CD4-positive, alpha-beta T cell treated with Interleukin-4 for 1 hour (primary cell): ENCODE measurements at places on chromosomes 5 and 9.
A peak's percentile ranks its signal among the peaks of the same experiment; 100 is the strongest.

DNA sequence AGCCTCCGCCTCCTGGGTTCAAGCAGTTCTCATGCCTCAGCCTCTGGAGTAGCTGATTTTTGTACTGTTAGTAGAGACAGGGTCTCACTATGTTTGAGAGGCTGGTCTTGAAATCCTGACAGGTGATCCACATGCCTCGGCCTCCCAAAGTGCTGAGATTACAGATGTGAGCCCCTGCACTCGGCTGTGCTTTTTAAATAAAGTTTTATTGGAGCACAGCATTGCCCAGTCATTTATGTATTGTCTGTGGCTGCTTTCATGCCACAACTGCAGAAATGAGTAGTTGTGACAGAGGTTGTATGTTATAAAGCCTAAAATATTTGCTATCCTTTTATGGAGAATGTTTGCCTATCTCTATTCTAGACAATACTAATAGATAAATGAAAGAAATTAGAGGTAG is 169.2 kb downstream of the AOPEP start:
- no peak for DNase-seq

GRCh38 chr9:137044037-137044436 is 1.9 kb downstream of the NPDC1 start:
- no peak for DNase-seq

- no peak for DNase-seq
These were observed 25.5 kb downstream of the PITX1 start for GRCh38 chr5:135008556-135008955.

- DNase-seq, result no peak
These were observed 29.8 kb upstream of the VCAN start for GRCh38 chr5:83441747-83442146.

- no peak for DNase-seq
These were observed 198.7 kb downstream of the GNA14 start for GRCh38 chr9:77449240-77450084.

DNA sequence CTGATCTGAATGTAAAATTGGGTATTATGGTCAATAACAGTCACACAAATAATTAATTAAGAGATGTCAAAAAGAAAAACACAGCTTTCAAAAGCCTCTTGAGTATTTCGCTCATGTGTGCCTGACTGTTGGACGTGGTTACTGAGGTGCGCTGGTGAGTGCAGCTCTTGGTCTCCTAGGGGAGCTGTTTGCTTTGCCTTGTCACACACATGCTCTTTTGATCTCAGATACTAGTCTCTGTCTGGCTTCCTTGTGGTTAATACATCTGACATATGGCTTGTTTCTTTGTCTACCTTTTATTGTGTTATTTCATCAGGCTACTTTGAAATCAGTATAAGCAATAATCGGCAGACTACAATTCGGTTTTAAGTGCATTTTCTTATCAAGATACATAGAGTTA is 51.5 kb downstream of the PCSK1 start:
- DNase-seq, result no peak

- DNase-seq, result no peak
These were observed 239.2 kb downstream of the EFNA5 start for GRCh38 chr5:107431536-107431935.

- DNase-seq, result peak; percentile 73
These were observed 58.1 kb downstream of the RFX3 start for GRCh38 chr9:3467593-3468219.

- peak; percentile 3 for DNase-seq
These were observed 1231.1 kb upstream of the ACO1 start for GRCh38 chr9:31153250-31153840.

DNA sequence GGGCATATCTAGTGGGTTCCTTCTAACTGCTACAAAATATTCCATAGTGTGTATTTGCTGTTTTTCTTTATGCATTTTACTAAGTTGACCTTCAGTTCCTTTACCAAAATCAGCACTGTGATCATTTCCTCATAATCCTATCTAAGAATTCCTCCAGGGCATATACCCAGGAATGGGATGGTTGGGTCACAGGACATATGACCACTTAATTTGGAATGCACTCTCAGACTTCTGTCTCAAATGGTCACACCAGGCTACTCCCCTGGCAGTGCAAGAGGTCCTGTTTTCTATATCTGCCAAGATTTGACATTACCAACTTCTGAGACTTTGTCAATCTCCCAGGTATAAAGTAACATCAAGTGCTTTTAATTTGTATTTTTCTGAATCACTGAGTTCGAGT is 63.9 kb downstream of the ADAMTS12 start:
- no peak for DNase-seq

- no peak for DNase-seq
These were observed 26.3 kb downstream of the REEP5 start for GRCh38 chr5:112895682-112896081.

DNA sequence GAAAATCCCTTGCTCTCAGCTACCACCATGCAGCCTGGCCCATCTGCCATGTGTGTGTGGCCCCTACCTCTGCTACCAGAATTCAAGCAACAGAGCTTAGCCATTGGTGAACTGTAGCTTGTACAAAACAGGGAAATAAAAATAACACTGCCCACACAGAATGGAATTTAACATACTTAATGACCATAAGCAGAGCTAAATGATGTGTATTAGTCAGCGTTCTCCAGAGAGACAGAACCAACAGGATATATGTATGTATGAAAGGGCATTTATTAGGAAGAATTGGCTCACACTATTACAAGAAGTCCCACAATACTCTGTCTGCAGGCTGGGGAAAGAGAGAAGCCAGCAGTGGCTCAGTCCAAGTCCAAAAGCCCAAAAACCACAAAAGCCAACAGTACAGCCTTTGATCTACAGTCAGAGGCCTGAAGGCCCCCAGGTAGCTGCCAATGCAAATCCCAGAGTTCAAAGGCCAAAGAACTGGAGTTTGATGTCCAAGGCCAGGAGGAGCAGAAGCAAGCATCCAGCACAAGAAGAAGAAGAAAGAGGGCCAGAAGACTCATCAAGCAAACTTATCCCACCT is 318.8 kb downstream of the DNAH5 start:
- no peak for DNase-seq

DNA sequence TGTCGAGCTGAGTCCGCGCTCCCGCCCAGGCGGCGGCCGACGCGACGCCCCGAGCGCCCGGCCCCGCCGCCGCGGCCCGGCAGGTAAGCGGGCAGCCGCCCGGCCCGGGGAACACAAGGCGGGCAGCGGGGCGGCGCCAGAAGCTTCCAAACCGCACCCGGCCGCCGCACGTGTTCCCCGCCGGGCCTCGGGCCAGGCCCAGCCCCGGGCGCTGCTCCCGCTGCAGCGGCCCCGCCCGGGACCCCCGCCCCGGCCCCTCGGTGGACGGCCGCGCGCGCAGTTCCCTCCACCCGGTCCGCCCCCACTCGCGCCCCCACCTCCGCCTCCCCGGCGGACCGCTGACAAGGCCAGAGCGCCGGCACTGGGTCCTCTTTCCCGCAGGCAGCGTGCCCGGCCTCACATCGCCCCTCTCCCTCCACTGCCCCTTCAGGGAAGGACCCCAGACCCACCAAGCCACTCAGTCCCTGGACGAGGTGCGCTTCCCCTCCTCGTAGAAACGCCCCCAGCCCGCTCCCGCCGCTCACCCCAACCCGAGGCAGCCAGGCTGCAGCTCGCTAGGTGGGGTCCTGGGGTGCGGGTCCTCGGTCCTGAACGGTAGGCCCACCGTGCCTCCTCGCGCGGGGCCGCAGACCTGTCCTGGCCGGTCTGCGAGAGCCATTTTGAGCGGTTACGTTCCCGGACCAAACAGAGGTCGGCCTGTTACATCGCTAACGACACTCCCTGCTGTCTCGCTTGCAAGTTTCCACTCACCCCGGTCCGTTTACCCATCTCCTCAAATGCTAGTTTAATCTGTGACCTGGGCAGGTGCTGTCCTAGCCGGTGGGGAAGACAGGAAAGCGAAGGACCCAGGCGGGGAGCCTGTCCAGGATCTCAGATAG is 475 bp downstream of the WDR5 start:
- DNase-seq, result no peak

GRCh38 chr5:173035904-173036707 is 20.0 kb upstream of the CREBRF start:
- peak; percentile 40 for DNase-seq

GRCh38 chr9:4739587-4740387 is 1.2 kb downstream of the AK3 start:
- no peak for DNase-seq

GRCh38 chr5:33465120-33465519 is 24.4 kb downstream of the TARS1 start:
- no peak for DNase-seq

- DNase-seq, result no peak
These were observed 647.8 kb downstream of the TAF11L14 start for GRCh38 chr5:18281947-18282581.

DNA sequence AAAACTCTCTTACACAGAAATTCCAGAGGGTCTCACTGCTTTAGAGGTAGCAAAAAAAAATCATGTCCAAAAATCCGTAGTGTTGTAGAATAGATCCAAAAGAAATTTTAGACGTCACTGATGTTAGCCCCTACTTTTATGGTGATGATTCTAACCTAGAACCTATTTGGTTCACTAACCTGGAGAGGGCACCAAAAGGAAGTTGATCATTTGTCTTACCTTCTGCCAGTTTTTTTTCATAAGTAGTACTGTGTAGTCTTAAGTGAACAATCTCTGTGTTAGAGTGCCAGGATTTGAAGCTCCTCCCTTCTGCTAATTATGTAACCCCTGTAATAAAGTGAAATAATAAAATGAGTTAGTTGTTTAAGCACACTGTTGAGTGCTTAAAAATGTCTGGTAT is 215.2 kb downstream of the SMARCA2 start:
- DNase-seq, result no peak

DNA sequence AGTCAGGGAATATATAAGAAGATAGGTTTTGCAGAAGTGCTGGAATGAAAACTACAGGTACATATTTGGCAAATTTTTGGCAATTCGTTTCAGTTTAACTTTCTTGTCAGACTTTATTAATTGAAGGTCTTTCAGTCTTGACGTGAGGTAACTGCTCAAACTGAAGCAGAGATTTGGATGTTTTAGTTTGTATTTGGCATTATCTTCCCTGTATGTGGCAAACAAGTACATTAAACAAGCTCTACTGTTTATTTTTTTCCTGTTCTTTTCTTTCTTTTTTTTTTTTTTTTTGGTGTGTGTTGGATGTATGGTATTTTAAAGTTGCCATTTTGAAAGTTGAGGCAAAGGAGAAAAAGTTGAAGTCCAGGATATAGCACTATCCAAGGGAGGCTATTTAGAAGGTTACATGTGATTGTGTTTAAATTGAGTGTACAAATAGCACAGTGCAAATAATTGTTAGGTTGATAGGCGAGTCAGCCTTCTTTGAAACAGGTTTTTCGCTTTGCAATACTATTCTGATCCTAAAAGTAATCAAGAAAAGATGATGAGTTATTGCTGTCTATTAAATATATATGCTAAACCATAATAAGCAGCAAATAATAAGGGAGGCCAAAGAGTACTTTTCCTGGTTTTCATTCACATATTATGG is 2.2 kb downstream of the PBX3 start:
- DNase-seq, result no peak

DNA sequence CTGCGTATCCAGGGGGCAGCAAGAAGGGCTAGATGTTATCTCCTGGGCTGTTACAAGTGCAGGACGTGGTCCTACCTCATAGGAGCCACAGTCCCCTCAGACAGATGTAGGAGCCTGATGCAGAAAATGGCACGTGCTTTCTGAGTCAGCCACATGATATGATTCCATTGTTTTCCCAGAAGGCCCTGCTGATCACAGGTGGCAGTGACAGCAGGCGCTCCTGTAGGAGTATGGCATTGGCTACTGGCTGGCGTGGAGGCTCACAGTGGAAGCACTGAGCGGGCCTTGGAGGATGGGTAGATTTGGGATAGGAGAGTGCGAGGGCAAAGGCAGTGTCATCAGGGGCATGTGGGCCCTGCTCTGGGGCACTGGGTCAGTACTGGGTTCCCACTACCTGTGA is 21.9 kb downstream of the USP20 start:
- DNase-seq, result no peak

DNA sequence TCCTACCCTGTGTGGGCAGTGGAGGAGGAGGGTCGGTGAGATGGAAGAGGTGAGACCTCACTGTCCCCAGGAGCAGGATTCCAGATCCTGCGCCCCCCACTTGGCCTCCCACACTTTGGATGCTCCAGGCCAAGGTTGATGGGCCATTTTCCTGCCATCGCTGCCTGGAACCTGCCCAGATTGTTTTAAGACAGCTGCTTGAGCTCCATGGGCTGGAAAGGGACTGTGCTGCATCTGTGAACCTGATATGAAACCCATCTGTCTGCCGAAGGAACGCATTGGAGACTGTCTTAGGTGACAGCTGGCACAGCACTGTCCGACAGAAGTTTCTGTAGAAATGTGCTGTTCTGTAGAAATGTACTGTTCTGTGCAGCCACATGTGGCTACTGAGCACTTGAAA is 72.7 kb upstream of the SLC25A48 start:
- DNase-seq, result no peak

DNA sequence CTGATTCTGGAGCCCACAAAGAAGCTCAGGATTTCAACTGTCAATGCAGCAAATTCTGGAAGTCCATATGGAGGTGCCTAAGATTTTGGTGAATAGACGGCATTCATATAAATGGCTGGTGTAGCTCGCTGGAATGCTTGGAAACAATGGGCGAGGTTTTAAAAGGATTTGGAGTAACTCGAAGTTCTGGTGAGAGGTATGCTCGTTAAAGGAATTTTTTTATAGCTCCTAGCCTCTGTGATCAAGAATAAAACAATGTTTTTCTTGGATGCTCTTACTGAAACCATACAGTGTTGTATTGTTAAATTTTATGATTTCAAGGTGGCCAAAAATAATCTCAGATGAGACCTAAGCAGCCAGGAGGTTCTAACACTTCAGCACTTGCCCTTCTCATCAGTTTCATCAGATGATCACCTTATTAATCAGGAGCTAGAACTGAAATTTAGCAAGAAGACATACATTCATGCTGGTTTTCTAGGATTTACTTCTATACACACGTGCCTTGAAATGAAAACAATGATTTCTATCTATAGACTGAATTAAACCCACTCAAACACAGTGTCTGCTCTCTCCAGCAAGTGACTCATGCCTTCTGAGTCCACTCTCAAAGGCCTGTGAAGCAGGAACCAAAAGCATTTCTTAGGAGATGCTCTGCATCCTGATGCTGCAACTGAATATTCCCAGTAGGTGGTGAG is 79.2 kb downstream of the OTULIN start:
- DNase-seq, result no peak

DNA sequence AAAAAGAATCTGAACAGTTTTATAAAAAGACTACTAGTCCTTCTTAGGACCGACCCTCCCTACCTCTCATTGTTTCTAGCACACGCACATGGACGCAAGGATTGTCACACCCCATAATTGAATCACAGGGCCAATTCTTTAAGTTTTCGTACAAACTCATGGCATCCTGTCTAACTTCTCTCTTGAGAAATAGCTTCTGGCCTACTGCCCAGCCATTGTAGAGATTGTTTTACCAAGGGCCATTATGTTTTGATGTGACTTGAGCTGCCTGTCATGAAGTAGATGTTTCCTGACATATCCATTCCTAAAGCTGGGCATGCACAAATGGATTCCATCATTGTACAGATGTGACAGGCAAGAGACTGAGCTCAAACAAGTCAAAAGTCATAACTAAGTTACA is 1672.1 kb upstream of the C9orf72 start:
- no peak for DNase-seq

- DNase-seq, result no peak
These were observed 142.3 kb upstream of the ANKH start for GRCh38 chr5:15013654-15014463.
